GM12892 (cell line): ENCODE measurements at places on chromosomes 5 and 9.

- no peak for DNase-seq
Observed at GRCh38 chr5:174358276-174358675, 312.8 kb downstream of the NSG2 start.

- DNase-seq = no peak
Observed at GRCh38 chr9:22423566-22423965, 23.1 kb upstream of the DMRTA1 start.

GRCh38 chr9:131467214-131467935, 35.3 kb upstream of the POMT1 start:
- no peak for DNase-seq

DNA sequence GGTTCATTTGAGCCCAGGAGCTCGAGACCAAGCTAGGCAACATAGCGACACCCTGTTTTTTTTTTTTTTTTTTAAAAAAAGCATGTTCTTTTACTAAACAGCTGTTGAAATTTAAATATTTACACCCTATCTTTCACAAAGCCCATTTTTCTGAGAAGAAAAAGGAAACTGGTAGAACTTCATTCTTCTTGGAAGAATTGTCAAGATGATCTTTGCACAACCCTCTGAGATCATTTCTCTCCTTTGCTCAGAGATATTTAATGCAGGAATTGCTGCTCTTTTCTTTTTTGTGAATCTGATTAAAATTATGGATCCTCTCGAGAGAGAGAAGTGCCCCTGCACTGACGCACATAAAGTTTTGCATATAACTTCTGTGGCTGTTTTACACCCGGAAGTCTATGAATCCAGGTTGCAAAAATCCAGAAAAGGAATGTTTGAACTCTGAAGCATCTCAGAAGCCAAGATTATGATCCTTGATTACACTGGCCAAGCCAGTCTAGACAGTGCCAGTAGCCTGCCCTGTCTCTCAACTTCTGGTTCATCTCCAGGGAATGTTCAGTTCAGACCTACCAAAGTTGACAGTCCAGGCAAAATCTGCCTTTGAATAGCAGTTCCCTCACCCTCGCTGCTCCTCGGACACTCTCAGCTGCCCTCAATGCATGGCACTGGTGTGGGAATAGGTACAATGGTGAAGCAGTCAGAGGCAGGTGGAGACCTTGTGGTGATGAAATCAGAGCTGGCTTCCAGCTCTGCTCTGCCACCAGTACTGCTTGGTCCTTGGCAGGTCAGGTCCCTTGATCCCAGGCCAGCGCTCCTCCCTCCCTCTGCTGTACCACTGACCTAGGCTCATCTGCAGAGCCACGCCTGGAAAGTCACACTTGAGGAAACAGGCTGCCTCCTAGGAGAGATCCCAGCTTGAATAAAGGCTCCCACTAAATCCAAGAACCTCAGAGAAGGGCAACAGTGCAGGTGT, 13.3 kb upstream of the SLC31A2 start:
- no peak for DNase-seq

DNA sequence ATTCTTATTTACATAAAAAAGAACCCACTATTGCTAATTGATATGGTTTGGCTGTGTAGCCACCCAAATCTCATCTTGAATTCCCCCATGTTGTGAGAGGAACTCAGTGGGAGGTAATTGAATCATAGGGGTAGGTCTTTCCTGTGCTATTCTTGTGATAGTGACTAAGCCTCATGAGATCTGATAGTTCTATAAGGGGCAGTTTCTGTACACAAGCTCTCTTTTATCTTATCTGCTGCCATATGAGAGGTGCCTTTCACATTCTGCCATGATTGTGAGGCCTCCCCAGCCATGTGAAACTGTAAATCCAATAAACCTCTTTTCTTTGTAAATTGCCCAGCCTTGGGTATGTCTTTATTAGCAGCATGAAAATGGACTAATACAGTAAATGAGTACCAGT, 58.2 kb upstream of the PRR16 start:
- no peak for DNase-seq

DNA sequence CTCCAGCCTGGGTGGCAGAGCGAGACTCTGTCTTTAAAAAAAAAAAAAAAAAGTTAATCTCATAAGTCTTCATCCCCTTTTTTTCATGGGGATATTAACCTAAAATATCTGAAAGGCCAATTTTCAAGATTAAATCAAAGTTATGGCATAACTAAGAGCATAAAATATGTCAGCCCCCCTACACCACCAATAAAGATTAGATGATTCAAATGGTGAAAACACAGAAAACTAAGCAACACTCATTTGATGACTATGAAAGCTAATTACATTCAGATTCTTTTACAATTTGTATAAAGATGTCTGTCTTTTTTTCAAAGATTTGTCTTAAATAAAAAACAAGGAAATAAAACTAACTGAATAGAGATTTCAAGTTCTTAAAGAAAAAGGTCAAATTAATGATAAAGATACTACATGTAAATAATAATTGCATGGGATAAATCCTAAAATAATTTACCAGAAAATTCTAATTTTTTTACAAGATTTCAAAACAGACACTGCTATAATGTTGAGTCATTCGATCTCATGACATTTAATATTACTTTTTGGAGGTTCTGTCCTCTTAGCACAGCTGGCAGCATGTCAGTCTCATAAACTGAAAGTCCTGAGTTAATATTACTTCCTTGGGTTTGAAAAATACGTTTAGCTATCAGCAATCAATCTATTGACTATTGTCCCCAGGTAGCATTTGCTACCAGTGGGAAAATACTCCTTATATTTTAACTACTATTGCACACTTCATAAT, 112.9 kb downstream of the KIAA0825 start:
- no peak for DNase-seq

- no peak for DNase-seq
Observed at GRCh38 chr9:88798476-88798875, 192.8 kb upstream of the S1PR3 start.

GRCh38 chr5:146965761-146966659, 87.5 kb upstream of the PPP2R2B start:
- peak; percentile 2 for DNase-seq

- DNase-seq = no peak
Observed at GRCh38 chr5:163448491-163448890, 11.1 kb downstream of the CCNG1 start.

- no peak for DNase-seq
Observed at GRCh38 chr5:115231598-115231997, 31.1 kb downstream of the PGGT1B start.

DNA sequence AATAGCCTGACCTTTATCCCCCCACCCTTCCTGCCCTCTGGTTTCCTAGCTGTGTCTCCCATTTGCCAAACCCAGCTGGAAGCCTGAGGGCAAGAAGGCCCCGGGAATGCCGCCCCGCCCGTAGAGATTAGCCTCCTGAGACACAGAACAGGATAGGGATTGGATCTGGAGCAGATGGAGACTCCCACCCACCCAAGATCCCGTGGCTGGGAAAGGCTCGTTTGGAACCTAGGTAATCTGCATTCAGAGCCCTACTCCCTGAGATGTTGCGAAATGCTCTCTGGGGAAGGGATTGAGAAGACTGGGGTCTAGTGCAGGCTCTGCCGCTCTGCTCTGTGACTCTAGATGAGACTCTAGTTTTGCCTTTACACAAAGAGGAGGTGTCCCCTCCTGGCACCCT, 10.9 kb downstream of the AQP3 start:
- DNase-seq = no peak

DNA sequence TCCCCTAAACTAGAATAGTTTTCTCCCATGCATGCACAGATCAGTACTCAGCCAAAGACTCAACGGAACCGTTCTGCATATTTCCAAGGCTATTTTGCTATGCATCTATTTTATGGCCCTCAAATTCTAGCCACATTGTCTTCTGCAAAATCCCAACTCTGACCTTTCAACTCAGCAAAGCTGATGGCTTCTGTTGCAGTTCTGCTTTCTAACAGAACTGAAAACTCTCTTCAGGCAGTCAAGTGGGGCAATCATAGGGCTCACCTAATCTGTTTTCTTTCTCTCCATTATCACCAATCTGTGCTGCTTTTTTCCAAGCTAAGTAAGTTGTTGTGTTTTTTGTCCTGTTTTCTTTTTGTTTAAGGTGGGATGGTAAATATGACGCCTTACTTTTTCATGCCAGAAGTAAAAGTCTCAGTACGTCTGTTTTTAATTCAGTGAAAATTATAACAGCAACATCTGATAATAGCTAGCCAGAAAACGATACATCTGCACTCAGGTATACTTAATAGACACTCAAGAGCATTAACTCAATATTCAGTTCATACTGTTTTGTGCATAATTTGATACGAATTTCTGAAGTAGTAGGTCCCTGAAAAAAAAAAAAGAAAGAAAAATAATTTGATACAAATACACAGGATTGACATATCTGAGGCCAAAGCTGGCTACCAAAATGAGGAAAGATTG, 454.3 kb downstream of the TLE1 start:
- no peak for DNase-seq

- no peak for DNase-seq
Observed at GRCh38 chr5:107389130-107389774, 281.5 kb downstream of the EFNA5 start.

DNA sequence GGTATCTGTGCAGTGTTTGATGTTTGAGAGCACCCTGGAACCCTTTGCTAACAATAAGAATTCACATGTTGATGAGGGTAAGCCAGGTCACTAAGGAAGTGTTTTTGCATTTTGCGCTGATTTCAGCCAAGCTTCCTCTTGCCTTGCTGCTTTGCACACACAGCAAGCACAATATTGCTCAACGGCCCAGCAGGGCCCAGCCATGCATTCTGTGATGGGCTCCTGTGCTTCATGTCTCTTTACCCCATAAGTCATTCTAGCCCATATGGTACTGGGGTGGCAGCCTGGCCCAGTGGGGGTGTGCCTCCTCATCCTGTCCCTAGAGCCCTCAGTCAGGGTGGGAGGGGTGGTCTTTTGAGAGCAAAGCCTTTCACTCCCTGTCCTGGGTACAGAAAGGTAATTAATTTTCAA, 481.3 kb downstream of the GADD45G start:
- no peak for DNase-seq

- DNase-seq = no peak
Observed at GRCh38 chr5:65482296-65482735, 596 bp upstream of the ADAMTS6 start.

GRCh38 chr5:150107909-150108447, 21.6 kb upstream of the CSF1R start:
- DNase-seq = no peak

- DNase-seq = no peak
Observed at GRCh38 chr9:9112001-9112720, 1312.6 kb upstream of the DMAC1 start.

DNA sequence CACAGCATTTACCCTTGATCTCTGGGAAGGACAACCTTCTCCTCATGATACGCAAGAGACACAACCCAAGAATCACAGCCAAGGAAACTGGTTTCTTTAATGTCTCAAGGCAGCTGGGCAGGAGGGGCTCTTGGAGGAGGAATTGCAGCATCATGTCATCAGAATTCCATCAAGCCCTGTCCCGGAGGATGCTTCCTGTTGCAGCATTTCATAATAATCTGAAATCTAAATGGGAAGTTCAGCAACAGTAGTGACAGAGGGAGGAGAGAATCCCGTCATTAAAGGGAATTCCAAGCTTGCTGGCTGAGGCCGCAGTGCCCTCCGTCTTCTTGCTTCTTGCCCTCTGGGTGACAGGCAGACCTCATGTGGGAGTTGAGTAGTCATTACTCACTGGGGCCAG, 192.7 kb downstream of the TENT4A start:
- DNase-seq = no peak

- DNase-seq = no peak
Observed at GRCh38 chr9:133162861-133163503, 732 bp downstream of the GBGT1 start.

DNA sequence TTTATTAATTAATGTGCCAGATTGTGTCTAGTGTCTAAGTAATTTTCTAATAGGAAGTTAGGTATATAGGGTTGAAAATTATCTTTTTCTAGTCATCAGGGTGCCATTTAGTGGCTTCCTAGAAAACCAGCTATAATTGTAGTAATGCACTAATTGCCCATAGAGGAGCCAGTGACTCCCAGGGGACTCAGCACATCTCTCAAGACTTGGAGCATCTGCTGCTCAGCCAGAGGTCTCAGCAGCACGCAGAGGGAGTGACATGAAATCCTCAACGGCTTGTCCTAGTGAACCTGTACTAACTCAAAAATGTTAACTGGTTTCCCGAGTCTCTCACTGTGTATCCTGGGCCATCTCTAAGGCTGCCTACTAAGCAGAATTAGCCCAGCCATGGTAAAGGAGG, 78.2 kb upstream of the MAN2A1 start:
- no peak for DNase-seq

GRCh38 chr5:107739661-107740060, 68.9 kb upstream of the EFNA5 start:
- no peak for DNase-seq

DNA sequence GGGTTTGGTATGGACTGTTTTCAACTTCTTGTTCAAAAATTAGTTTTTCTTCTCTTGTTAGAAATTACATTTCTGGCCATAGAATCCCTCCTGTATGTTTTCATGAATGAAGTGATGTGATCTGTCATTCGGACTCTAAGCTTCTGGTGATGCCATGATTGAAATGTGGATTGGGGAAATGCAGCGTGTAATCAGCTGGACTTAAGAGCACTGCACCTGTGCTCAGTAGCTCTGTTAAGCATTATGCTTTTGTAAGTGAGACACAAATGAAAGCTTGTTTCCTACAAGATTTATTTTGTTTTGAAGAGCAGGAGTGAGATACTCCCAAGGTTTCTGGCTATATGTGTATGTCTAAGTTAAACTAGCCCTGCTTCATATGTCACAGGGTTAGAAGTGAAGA, 24.0 kb upstream of the FAM120AOS start:
- no peak for DNase-seq

DNA sequence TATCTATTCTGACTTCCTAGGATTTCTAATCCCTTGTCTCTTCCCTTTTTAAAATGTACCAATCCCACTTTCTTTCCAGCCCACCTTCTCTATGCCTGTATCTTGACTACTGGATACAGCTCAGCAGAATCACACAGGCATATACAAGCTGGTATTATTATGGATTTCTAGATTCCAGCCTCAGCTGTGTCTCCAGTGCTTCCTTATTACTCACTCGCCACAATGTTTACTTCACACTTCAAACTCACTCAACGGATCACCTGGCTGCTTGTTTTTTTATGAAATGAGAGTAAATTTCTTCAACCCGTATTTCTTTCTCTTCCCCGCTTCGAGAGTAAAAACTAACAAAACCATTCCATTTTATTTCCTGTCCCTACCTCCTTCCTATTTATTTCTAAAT, 38.8 kb downstream of the CWC27 start:
- no peak for DNase-seq

DNA sequence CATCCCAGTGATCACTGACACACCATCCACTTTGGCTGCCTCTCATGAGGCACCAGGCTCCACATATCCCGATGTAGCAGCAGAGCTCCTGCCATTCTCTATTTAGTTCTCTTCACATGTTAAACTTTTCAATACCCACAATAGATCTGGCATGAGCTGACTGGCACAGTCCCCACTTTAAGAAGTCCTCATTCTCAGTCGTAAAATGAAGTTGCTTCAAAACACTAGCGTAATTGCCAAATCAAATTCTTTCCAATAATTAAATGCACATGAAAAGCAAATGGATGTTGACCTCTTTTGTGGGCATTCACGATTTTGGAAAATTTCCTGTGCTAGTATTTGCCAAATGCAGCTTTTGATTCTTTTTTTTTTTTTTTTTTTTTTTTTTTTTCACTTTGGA, 32.4 kb downstream of the HAPLN1 start:
- no peak for DNase-seq
